H1 (cell line): ENCODE measurements at places on chromosomes 6 and 20.

GRCh38 chr6:26200918-26201721, 113.9 kb downstream of the HFE start:
- no peak for DNase-seq

GRCh38 chr20:6421321-6422248, 298.8 kb upstream of the FERMT1 start:
- no peak for DNase-seq

GRCh38 chr20:19995220-19995863, 21.8 kb upstream of the NAA20 start:
- no peak for DNase-seq

GRCh38 chr6:169960886-169961611, 209.6 kb downstream of the ERMARD start:
- peak; percentile 44 for DNase-seq

DNA sequence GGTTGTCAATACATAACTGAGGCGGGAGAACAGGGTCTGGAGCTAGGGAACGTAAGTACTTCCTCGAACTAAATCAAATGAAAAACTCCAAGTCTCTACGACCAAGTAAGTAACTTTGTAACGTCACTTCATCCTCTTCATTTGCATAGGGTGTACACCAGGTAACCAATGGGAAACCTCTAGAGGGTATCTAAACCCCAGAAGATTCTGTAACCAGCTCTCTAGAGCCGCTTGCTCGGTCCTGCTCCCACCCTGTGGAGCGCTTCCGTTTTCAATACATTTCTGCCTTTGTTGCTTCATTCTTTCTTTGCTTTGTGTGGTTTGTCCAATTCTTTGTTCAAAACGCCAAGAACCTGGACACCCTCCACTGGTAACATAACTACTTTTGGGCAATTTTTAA, 133.5 kb upstream of the TMEM170B start:
- no peak for DNase-seq

GRCh38 chr6:25489399-25489798, 162.6 kb upstream of the SCGN start:
- DNase-seq: no peak

DNA sequence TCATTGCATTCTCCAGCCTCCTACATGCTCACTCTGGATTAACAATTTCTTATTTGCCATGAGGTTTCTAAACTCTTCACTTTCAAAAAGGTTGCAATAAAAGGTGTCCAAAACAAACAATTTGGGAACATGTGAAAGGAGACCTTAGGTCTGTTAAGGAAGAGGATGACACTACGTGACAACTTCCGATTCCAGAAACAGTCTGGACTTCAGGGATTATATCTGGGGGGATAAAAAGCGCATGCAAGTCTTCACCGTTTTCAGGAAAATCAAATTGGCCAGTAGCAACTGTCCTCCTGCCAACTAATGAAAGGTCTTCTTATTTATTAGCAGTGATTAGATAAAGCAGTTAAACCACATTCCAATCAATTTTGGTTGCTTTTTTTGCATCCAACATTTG, 1.8 kb downstream of the ZDHHC14 start:
- DNase-seq: no peak

- no peak for DNase-seq
Measured at GRCh38 chr6:163710532-163711470, 296.3 kb downstream of the QKI start.

DNA sequence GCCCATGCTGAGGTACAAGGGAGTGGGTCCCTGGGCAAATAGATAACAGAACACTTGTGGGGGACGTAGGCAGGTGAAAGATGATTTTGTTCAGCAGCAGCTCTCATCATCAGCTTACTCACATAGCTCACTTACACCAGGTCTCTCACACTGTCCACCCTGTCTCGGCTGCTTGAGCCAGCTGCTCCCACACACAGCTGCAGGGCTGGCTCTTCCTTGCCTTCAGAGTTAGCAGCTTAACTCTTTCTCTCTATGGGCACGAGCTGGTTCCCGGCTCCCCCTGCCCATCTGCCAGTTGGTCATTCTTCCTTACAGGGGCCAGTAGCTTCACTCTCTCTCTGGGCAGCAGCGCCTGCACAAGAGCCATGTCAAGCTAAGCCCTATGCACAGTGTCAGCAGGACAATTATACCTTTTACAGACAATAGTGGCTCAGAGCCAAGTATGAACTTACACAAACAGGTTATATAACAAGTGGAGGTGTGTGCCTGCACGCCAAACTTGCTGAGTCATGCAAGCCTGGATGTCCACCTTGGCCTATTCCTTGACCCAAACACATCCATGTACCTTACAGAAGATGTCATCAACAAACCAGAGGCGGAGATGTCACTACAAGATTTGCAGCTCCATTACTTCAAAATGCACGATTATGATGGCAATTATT, 18.7 kb downstream of the ZNF391 start:
- DNase-seq: no peak

- no peak for DNase-seq
Measured at GRCh38 chr6:159079367-159079766, 34.6 kb upstream of the TAGAP start.

DNA sequence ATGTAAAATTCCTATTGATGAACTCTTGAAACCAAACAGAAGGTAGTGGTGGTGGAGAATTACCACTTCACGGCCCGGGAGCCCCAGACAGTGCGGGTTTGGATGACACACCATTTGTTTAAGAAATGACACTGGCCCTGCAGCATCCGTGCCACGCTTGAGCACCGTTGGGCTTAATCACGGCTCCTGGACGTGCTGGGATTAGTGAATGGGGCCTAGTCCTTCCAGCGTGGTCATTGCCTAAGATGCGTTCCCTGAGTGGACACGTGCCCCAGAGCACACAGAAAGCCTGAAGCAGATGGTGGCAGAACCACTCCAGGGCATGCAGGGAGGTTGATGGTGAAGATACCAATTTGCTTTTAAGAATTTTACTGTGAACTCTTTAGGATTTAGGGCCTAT, 14.5 kb downstream of the STX16 start:
- peak; percentile 34 for DNase-seq
